NCI-H748 treated with DMSO at 0.1 percent for 48 hours (cell line): ENCODE measurements at places on chromosomes 16 and 17.

DNA sequence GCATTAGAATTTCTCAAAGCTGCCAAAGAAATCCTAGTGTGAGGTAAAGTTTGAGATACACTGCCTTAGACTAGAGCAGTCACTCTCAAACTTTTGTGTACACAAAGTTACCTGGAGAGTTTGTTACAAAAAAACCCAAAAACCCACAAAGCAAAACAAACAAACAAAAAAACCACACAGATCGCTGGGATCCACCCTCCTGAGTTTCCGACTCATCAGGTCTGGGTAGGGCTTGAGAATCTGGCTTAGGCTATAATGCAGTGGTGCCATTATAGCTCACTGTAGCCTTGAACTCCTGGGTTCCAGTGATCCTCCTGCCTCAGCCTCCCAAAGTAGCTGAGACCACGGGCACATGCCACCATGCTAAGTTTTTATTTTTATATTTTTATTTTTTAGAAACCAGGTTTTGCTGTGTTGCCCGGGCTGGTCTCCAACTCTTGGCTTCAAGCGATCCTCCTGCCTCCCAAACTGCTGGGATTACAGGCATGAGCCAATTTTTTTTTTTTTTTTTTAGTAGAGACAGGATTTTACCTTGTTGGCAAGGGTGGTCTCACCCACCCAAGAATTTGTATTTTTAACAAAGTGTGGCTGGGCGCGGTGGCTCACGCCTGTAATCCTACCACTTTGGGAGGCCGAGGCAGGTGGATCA is 22.3 kb upstream of the SMG1 start:
- no peak for DNase-seq

DNA sequence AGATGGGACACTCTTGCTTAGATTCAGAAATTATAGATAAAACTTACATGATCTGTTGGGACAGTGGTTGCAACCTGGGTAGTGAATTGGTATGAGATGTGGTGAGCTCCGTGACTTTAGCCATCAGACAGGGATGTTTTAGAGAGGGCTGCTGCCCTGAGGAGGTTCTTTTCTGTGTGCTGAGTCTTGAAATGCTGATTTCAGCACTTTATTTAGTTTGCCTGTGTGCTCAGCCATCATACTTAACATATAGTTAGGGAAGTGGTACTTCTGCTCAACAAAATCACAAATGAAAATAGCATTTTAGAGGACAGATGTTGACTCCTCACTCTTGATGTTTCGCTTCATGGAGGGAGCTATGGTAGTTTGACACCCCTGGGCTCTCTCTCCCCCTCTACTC is 95.9 kb upstream of the CDH13 start:
- DNase-seq = no peak

DNA sequence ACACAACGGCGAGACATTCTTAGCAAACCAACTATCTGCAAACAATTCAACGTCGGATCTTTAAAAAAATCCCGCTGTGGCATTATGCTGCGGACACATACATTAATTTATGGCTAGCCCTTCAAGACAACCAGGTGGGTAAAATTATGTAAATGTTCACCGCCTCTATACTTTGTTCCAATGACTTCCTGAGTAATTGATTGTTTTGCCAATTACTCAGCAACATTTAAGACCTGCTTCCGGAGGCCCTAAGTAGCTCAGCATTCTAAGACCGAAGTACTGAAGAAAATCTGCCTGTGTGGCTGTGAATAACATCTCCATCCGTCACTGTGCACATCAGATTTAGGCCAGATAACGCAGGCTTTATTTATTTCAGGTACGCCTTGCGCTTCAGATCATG is 23.3 kb downstream of the QPRT start:
- no peak for DNase-seq

DNA sequence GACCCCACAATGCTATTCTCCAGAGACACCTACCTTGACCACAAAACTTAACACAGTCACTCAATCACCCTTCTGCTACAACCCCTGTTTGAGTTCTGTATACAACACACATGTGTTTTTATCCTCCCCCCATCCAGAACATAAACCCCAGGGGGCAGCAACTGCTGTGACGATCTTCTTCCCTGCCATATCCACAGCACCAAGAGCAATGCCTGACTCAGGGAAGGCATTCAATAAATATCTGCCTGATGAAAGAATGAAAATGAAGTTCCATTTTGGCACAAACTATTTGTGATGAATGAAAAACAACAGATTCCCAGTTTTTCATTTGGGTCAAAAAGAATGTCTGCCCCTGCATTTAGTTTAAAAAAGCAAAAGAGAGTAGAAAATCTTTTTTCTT is 27.0 kb downstream of the ASIC2 start:
- no peak for DNase-seq

GRCh38 chr16:12565423-12565822 is 238.3 kb downstream of the CPPED1 start:
- DNase-seq = no peak

DNA sequence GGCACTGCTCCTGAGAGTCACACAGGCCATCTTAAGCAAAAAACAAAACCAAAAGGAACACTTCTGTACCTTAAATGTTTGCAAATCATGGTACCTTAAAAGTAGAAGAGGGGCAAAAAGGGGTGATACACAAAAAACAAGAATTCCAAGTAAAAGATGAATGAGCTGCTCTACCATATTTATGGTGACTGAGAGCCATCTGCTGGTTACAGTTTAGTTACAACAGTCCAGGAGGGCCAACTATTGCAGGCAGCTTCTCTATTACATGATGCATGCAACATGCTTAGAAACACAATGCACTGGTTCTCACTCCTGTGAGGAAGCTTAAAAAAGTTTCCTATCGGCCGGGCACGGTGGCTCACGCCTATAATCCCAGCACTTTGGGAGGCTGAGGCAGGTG is 53.5 kb downstream of the STX8 start:
- peak; percentile 28 for DNase-seq

DNA sequence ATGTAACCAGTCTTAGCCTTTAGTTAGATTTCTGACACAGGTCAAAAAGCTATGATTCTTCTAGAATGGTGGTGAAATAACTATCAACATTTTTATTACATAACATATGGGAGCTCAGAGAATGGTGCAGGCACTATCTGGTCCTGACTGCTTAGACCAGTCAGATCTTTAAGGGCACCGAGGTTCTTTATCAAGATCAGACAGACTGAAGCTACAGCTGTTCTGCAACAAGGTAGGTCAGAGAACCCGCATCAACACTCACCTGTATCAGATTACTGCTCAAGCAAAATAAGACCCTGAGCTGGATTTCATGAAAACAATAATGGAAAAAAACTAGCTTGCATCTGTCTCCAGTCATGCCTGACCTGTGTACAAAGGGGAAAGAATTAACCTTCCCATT is 160.4 kb downstream of the KCNJ2 start:
- DNase-seq = peak; percentile 58

GRCh38 chr17:29903471-29903870 is 26.6 kb downstream of the SSH2 start:
- no peak for DNase-seq

DNA sequence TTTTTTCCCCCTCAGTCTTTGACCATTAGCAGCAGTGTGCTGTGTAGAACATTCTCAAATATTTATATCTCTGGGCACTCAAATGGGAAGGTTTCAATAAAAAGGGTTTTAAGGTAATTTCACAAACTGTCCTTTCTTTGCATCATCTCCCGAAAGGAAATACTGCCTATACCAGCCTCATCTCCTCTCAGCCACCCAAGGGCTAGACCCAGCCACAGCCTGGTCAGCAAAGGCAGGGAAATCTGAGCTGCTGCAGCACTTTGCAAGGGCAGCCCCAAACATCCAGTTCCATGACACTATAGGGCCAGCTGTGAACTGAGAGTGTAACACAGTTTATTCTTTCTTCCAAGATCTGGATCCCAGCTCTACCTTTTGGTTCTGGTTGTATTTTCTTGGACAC is 28.9 kb downstream of the TMEM11 start:
- DNase-seq = no peak

- DNase-seq = no peak
Measured at GRCh38 chr17:79795795-79796443, 958 bp downstream of the CBX8 start.

DNA sequence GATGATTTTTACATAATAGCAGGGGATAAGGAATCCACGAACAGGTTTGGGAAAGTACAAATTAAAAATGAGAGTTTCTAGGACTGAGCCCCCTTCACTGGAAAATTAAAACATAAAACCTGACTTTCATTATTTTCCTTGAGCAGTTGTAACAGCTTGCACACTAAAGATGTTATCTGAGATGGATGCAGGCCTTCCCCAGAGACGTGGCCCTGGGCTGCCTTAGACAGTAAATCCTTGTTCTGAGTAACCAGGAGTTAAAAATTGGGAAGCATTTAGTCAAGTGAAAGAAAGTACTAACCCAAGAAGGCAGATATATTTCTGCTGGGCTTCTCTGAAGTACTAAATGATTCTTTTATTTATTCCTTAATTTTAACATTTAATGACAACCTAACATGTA is 432.2 kb upstream of the KIF2B start:
- DNase-seq = no peak

GRCh38 chr17:63999680-64000531 is 1.8 kb downstream of the PRR29 start:
- no peak for DNase-seq

DNA sequence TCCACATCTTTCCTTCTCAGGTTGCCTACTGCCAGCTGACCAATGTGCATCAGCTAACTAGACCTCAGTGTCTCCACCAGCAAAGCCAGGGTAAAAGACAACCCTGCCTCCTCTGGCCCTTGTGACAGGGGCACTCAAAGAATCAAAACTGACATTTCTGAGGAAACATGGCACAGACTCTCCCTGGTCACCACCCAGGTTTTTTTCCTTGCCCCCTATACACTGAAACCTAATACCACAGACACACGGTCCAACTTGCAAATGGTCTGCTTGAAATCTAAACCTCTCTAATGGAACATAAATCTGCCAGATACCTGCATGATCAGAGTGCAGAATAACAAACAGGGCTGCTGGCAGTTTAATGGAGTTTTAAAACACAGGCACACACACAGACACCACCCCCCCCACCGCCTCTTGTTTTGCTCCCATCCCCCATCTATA is 19.5 kb upstream of the CORO6 start:
- DNase-seq = no peak

DNA sequence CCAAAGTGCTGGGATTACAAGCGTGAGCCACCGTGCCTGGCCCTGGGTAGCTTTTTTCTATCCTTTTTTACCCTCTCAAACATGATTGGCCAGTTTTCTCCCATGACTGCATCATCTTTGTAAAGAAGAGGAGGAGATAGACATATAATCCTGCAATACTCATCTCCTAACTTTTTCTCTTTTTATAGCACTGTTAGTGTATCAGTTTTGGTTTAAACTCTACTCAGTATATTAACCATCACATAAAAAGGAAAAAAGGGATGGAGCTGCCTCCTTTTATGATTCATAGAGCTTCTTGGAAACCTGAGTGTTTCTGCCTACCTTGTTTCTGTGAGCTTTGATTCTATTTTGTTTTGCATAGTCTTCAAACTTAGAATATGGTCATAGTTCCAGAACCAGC is 12.0 kb upstream of the TMEM106A start:
- no peak for DNase-seq

DNA sequence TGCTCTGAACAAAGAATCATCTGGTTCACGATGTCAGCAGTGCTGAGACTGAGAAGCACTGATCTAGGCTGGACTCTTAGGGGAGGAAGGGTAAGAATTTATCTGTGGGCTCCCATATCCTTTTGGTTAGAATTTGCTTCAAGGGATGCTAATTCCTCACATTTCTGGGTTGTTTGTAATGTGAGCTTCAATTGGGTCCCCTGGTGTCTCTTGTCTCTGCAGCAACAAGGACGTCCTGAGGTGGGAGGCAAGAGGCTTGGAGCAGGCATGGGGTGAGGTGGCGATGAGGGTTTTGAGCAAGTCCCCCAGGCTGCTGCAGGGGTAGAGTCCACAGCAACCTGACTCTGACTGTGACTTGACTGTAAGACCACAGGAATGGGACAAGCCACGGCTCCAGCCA is 213.8 kb upstream of the NLRP1 start:
- no peak for DNase-seq

- DNase-seq = no peak
Measured at GRCh38 chr17:58278661-58279015, 2.1 kb downstream of the MPO start.

DNA sequence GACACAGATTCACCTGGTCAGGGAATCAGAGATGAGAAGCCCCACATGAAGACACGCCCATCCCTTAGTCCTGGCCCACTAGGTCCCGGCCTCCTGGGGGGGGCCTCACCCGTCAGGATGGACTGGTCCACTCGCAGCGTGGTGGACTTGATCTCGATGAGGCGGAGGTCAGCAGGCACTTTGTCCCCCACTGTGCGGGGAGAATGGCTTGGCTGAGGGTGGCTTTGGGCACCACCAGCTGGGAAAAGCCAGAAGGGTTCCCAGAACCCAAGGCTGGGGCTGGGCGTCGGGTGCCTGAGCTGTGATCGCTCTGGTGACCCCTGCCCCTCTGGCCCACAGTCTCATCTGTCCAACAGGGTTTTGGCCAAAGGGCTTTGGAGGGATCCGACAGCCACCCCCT is 13.7 kb downstream of the ATP2A3 start:
- DNase-seq = no peak

DNA sequence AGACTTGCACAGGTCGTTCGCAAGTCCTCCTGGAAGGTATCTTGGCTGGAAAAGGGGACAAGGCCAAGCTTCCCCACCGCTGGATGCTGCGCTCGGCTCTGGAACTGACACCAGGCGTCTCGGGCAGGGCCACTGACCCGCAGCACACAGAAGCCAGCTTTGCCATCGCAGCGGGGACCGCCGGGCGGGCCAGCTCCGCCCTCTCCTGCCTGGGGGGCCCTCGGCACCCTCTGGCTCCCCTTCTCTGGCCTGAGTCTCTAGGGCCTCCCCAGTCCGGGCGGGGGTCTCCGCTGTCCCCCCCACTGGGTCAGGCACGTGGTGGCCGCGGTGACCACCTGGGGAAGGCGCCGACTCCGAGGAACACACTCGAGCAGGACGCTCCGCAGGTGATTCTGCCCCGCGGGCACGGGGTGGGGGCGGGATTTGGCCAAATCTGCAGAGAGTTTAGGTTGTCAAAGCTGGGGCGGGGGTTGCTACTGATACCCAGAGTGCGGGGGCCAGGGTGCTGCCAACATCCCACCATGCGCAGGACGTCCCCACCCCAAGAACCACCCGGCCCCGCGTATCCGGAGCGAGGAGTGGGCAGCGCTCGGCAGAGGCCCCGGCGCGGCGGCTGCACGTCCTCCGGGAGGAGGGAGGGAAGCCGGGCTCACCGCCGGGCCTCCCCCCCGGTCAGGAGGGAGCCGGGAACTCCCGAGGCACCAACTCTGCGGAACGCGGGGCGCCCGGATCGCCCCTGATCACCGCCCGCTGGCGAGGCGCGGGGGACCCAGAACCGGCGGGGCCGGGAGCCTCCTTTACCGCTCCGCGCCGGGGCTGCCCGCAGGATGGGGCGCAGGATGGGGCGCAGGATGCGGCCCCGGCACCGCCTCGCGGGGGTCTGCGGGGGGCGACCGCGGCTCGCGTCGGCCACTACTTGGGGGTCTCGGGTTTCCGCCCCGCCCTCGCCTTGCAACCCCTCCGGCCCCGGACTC is 744 bp upstream of the METRNL start:
- DNase-seq = no peak

DNA sequence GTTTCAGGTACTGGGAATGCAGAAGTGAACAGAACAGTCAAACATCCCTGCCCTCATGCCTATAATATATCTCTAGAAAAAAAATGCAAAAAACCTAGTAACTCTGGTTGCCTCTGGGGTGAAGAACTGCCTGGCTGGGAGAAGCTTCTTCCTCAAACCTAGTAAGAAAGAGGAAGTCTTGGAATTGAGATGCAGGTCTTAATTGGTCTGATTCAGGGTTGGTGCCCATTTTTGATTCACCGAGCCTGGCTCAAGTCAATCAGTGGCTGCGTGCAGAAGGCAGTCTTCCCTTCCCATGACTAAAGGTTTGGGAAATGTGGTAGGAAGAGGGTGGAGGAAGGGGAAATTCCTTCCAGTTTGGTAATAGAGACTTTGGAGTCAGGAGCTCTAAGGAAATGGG is 22.4 kb downstream of the CDRT15 start:
- DNase-seq = no peak
